HT1080 (cell line): ENCODE measurements at places on chromosomes 2 and 18.
A peak's percentile ranks its signal among the peaks of the same experiment; 100 is the strongest.

- peak; percentile 68 for DNase-seq
These were observed 11.1 kb upstream of the KLHL30 start for GRCh38 chr2:238127165-238128060.

DNA sequence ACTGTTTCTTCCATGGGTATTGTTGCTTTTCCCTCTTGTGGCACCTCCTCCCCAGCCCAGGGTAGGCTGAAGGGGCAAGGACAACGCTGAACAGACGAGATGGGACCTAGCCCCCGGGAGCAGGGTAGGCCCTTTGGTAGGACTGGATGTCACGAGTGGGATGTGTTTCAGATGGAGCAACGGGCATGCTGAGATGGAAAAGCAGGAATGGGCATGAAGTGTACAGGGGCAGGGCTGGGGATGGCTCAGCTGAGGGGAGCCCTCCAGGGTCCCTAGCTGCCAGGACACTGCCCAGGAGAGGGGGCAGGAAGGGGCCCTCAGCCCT, 33.4 kb downstream of the ARHGEF4 start:
- DNase-seq = no peak

DNA sequence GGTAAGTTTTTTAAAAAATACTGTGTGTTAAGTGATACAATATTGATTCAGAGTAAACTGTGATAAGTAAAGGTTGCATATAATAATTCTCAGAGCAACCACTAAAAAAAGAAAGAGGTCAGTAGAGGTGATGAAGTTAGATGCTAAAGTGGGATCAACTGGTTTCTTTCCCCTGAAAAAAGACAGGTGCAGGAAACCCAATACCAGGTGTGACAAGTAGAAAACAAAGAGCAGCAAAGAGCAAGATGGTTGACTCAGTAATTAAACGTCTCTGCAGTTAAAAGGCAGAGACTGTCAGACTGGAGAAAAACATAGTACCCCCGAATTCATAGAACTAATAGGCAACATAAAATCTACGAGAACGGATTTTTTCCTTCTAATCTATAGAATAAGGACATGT, 128.3 kb downstream of the ATP9B start:
- DNase-seq = no peak

DNA sequence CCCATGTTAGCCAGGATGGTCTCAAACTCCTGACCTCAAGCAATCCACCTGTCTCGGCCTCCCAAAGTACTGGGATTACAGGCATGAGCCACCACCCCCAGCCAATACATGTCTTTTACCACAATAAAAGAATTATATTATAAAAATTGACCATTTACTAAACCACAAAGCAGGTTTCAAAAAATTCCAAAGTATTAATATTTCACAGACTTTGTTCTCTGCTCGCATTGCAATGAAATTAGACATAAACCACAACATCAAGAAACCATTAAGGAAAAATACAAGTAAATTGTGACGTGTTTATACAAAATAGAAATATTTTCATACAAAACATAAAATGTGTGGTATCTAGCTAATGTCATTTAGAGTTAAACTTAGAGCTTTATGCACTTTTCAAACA, 13.4 kb upstream of the MAPRE3 start:
- DNase-seq = no peak

GRCh38 chr2:59932341-59932740, 621.1 kb downstream of the BCL11A start:
- DNase-seq = no peak

DNA sequence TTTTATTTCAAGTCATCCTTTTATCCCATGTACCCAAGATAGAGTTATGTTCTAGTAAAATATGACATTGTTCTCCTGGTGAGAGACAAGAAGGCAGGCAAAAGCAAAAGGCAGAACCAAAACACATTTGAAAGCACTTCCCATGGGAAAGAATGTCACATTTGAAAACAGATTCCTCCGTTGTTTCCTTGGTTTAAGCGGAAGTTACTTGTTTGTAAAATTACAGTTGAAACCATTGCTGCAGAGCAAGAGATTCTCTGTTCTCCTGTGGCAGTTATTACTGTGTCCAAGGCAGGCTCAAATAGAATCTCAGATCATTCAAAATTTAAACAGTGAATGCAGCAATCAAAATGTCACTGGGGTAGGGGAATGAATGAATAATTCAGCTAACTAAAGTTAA, 149.6 kb downstream of the MTCL1 start:
- DNase-seq = no peak

DNA sequence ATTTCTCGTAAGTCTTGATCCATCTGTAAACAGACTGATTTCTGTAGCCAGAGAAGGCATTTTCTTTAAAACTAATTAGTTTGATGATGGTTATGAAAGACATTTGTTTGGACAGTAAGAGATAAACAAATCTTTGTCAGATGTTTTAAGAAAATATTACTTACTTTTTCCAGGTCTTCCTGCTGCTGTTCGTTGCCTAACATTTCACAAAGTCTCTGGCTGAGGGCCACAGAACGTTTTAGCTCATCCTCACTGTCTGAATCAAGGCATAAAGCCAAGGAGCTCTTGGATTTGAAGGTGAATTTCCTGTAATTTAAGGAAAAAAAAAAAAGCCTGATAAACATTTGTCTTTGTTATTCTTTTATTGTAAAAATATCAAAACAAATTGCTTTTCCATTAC, 57.8 kb downstream of the VIL1 start:
- no peak for DNase-seq

DNA sequence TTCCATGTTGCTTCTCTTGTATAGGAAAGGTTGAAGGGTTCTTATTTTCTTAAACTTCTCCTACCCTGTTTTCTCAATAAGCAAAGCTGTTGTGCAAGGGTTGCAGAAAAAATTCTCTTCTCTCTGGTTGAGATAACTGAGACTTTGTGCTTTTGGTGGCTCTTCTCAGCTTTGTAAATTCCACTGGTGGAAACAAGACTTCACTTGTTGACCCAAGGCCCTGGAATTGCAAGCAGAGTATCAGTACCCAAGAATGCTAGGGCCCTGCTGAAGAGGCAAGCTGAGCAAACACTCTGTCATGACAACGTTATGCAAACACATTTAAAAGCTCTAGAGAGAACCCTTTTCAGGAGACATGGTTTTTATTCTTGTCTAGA, 294.7 kb upstream of the EPAS1 start:
- no peak for DNase-seq

GRCh38 chr2:151905963-151906632, 77.9 kb upstream of the ARL5A start:
- DNase-seq = no peak

GRCh38 chr2:118050386-118050785, 36.5 kb upstream of the CCDC93 start:
- peak; percentile 41 for DNase-seq

- DNase-seq = peak; percentile 44
These were observed 1.5 kb downstream of the MALL start for GRCh38 chr2:110113961-110114591.

GRCh38 chr2:207467716-207468347, 61.9 kb upstream of the CREB1 start:
- DNase-seq = peak; percentile 55
